ENCODE measurements at places on chromosomes 16 and 17. TPM values are rescaled to one million over a fixed set of nuclear protein-coding genes. Genes with fewer than 3 reads are reported as not detected.

GRCh38 chr16:89378947-89379771, 111.2 kb downstream of the ANKRD11 start:
- no peak overlapping the region for H3K27ac ChIP-seq
- H3K4me1 ChIP-seq: no peaks in the 10 kb centered on the region
- H3K27me3 ChIP-seq: no peaks in the 10 kb centered on the region
- DNase-seq: no peak

DNA sequence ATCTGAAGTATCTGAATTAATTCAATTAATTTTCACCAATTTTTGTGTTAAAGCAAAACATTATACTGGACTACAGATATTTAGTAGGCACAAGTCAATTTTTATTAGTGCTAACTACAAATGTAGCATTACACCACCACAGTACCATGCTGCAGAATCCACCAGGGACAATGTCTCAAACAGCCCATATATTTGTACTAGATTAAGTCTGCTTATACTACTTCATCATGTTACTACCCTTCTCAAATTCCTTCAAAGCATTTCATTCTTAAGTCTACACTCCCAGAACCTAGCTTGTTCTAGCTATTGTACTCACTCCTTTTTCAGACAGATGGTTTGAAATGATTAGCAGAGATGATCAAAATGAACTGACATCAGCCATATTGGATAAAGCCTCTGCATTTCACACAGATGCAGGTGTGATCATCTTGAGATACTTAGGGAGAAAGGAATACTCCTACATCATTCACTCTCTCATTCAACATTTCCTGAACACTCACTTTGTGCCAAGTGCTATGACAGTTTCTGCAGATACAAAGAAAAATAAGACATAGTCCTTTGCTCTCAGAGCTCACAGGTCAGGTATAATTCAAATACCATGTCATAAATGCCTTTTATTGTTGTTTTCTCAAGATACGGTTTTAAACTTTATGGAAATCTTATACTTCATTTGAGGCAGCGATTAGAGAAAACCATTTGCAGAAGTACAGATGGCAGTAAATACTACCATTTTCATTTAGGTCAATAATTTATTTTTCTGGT, 47.7 kb downstream of the SMURF2 start:
- no peak for DNase-seq
- no peaks in the 10 kb centered on the region for H3K36me3 ChIP-seq
- no peak overlapping the region for H3K4me3 ChIP-seq
- no peaks in the 10 kb centered on the region for H3K27me3 ChIP-seq
- H3K4me1 ChIP-seq: no peaks in the 10 kb centered on the region

DNA sequence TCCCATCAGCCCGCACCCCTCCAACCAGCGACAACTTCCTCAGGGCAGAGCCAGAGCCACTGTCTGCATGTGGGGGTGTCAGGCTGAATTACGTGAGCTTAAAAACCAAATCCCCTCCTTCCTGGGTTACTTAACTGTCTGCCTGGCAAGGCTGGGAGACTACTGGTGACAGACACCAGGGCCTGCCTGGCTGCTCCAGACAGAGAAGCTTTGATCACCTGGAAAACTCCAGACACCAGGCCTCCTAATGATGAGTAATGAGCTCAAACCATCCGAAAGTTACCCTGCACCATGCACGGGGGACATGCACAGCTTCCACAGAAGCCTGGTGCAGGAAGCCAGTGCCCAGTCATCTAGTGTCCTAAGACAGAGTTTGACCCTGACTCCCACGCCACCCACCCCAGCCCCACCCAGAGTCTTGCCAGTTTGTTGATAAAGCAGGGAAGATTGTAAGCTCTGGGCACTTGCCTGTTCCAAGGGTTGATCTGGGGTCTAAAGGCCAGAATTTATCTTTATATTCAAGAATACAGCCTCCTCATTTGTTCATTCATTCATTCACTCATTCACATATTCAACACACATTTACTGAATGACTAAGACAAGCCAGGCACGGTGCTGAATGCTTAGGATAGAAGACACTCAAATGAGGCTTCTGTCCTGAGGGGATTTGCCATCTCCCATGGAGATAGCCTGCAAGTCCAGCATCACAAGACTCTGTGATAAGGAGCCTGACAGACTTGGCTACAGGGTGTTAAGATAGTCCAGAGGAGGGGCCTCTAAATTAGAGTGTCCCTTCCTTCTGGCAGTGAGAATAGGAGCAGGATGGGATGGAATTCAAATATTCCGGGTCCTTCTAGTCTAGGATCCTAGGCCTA, 7.2 kb upstream of the CCDC182 start:
- no peaks in the 10 kb centered on the region for H3K4me1 ChIP-seq
- DNase-seq: no peak
- no peaks in the 10 kb centered on the region for H3K36me3 ChIP-seq
- H3K27ac ChIP-seq: no peak overlapping the region
- H3K27me3 ChIP-seq: no peaks in the 10 kb centered on the region

Gene MRPL45
- total RNA-seq: 6.7 TPM

DNA sequence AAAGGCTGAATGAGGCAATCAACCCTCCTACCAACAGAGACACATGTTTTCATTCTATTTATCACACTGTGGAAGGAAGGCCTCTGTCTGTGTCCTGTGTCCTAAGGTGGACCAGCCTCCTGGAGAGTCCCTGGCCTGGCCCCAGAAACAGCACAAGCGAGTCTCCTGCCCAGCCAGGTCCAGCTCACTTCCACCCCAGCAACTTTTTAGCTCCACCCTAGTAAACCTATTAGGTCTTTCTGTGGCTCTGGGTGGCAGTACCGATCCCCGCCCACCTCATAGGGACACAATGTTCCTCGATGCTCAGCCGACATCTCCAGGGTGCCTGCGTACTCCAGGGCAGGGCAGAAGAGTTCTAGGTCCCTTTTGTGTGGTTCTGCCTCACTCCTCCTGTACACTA, 10.7 kb downstream of the DRC3 start:
- H3K36me3 ChIP-seq: no peaks in the 10 kb centered on the region
- no peak for DNase-seq
- no peak overlapping the region for H3K4me3 ChIP-seq
- H3K27ac ChIP-seq: no peak overlapping the region
- no peaks in the 10 kb centered on the region for H3K4me1 ChIP-seq
- H3K27me3 ChIP-seq: no peaks in the 10 kb centered on the region
